D341Med (cell line): ENCODE measurements at places on chromosomes 11 and 22.

- no peak for DNase-seq
These were observed 124.7 kb downstream of the ME3 start for GRCh38 chr11:86547727-86548126.

- no peak for DNase-seq
These were observed 6.4 kb upstream of the CCDC86 start for GRCh38 chr11:60835534-60835846.

DNA sequence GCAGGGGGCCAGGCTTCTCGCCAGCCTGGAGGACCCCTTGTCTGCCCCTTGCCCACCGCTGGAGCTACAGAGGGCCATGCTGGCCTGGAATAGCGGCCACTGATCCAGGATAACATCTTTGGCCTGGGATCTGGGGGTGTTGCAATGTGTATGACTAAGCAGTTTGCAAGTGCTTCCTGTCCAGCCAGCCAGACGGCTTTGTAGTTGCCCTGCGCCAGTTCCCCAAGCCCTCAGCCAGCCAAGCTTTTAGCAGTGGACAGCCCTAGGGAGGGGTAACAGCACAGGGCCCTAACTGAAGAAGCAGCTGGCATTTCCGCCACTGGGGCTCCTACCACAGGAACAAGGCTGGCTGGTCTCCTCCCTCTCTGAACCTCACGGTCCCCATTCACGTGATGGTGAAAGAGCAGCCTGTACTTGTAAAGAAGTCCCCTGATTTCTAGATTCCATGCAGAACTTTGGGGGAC, 32.1 kb downstream of the UQCR10 start:
- no peak for DNase-seq

DNA sequence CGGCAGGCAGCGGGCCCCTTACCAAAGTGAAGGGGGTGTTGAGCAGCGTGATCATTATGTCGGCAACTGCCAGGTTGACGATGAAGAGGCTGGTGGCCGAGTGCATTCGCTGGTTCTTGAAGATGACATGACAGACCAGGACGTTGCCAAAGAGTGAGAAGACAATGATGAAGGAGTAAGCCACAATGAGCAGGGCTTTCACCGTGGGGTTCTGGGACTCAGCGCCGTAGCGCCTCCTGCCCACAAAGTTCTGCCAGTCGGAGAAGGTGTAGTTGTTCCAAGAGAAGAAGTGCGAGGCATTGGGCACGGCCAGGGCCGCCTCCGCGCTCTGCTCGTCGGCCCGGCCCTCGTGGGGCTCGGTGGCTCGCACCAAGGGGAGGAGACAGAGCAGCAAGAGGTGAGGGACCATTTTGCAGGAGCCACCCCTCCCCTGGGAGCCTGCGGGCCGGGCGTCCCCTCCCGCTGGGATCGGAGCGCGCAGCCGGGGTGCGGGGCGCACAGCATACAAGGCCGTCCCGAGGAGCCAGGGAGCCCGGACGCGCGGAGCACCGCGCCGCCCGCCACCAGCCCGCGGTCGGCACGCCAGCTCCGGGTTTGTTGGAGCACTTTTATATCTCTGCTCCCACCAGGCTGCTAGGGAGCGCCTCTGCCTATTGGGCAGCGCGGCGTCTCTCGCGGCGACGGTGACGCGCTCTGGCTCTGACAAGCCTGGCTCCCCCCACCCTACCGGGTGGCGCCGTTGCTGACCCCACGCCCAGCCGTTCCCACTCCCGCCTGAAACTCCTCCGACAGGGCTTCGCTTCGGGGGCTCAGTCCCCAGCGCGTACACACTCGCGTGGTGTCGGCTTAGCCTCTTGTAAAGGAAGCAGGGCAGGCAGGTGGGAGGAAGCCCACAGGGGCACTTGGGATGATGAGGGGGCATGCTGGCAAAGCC, at the start of gene GPR83:
Gene GPR83, minus strand, starts transcription at position 581 of the 934 bp plus-strand sequence. Its CDS starts 172 bp downstream, at position 409.
- DNase-seq, result peak; percentile 79

DNA sequence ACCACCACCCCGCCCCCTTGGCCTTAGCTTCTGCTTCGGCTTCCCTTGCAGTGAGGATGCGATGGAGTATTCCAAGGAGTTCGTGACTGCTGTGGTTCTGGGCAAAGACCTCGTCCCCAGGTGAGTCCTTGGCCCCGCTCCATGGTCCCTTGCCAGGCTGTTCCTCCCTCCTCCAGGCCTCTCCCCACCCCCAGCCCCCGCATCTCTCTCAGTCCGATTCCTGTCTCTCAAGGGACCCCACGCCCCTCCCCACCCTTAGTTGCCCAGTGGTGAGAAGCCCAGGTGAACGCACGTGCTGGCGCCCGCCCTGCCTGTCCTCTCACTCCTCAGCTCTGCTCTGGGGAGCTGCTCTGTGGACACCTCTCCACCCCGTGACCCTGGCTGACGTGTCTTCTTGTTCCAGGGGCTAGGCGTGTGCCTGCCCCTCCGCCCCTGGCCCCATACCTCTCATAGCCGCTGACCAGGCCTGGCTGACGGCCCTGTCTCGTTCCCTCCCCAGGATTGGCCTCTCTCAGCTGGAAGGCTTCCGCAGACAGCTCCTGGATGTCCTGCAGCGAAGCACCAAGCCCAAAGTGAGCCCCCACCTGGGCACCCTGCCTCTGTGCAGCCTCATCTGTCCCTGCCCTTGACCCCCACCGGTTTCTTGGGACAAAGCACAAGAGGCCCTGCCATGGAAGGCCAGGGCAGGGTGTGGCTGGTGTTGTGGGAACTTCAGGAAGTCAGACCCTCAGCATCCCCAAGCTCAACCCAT, 14.6 kb upstream of the MYRF start:
- DNase-seq, result no peak

DNA sequence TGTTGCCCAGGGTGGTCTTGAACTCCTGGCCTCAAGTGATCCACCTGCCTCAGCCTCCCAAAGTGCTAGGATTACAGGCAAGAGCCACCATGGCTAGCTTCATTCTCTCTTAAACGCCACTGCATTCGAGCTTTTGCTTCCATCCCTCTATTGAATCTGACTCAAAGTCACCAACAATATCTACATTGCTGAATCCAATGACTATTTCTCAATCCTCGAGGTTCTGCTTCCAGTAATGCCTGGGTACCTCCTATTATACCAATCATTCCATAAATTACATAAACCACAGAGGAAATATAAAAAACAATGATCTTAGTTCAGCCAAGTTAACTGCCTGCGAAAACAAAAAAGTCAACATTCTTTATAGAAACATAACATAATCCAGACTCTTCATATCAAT, 11.9 kb upstream of the NXF1 start:
- no peak for DNase-seq

GRCh38 chr22:50739279-50739691, 1.3 kb downstream of the ACR start:
- no peak for DNase-seq

GRCh38 chr11:3123761-3124733, 41.1 kb downstream of the OSBPL5 start:
- no peak for DNase-seq

- no peak for DNase-seq
These were observed 10.5 kb downstream of the PICALM start for GRCh38 chr11:86058360-86058759.

DNA sequence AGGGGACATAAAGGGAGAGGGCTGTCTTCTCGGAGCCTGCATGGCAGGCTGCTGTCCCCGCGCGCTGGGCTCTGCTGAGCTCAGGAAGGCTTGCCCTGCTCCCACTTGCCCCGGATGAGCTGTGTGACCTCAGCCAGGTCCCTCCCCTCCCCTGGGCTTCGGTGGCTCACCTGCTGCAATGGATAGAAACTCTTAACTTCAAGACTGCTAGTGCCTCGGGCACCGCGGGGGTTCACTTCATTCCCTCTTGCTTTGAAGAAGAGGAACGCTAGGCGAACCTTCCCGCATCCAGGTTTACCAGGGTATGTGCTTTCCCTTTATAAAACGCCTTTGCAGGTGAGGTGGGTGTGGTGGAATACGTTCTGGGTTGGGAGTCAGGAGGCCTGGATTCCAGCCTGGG, 115.0 kb downstream of the PHF21B start:
- DNase-seq, result no peak
